CD8-positive, alpha-beta memory T cell (primary cell): ENCODE measurements at places on chromosomes 16 and 17.

GRCh38 chr17:17075125-17075781, 33.0 kb downstream of the MPRIP start:
- peak; percentile 45 for DNase-seq

- peak; percentile 79 for DNase-seq
These were observed 137.2 kb upstream of the RPH3AL start for GRCh38 chr17:489758-490329.

GRCh38 chr16:12535535-12536411, 267.9 kb downstream of the CPPED1 start:
- DNase-seq = no peak

GRCh38 chr17:61414141-61414935, 14.7 kb downstream of the TBX2 start:
- DNase-seq = no peak

DNA sequence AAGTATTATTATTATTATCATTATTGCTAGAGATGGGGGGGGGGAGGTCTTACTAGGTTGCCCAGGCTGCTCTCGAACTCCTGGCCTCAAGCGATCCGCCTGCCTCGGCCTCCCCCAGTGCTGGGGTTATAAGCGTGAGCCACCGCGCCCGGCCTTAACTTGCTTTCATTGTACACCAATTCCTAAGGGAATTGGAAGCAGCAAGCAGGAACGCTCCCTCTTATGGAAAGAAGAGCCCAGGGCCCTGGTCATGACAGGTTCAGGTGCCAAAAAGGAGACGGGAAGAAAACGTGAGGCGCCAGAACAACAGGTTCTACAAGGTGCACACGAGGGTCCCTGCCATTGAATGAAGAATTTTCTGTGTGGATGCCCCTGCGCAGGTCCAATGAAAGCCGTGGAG, 540 bp upstream of the RPL38 start:
- no peak for DNase-seq

GRCh38 chr17:2023692-2024571, 1.2 kb downstream of the RTN4RL1 start:
- DNase-seq = peak; percentile 31

DNA sequence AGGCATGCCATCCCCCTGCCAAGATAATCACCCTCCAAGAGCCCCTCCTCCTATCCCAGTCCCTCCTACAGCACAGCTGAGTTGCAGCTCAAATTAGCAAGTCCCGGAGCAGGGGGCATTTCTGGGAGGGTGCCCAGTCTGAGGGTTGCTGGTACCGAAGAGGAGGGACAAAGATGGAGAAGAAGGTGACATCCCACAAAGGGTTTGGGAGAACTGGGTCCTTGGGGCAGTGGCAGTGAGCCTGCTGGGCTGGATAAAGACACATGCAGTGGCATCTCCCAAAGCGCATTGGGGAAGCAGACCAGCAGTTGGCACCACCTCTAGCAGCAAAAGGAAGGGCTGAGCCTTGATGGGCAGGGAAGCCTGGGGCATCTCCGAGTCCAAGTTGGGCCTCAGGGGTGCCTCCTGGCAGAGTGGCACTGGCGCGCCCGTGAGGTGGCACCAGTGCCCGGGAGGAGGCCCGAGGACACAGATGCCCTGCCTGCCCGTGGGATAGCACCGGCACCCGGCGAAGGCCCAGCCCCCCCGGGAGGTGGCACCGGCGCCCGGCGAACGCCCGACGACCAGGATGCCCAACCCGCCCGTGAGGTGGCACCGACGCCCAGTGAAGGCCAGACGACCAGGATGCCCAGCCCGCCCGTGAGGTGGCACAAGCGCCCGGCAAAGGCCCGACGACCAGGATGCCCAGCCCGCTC, 622 bp downstream of the TOM1L2 start:
- DNase-seq = peak; percentile 69

- DNase-seq = no peak
These were observed 8.1 kb downstream of the C1QL1 start for GRCh38 chr17:44959821-44960531.

- no peak for DNase-seq
These were observed 60.5 kb downstream of the ADAMTS18 start for GRCh38 chr16:77374384-77374783.

GRCh38 chr17:63985387-63986140, 12.6 kb upstream of the PRR29 start:
- DNase-seq = no peak
